Vagina (tissue), 2 donors: ENCODE measurements at places on chromosomes 2 and 18. TPM values are rescaled to one million over a fixed set of nuclear protein-coding genes. Genes with fewer than 3 reads are reported as not detected.

DNA sequence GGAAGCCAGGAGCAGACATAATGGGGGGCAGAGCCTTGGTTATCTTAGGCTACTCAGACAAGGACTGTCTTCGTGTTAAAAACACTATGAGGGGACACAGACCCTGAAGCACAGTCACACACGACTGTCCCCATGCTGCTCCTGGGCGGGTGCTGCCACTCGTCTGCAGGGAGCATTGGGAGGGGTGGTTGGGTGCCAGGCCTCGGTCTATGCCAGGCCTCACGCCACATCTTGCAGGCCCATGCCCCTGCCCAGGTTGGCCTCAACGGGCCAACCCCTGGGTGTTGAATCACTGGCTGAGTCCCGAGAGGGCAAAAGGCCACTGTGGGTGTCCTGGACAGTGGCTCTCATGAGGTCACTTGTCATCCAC, 97.9 kb downstream of the USP40 start:
- no peak overlapping the region for H3K4me3 ChIP-seq
- no peaks in the 10 kb centered on the region for H3K27me3 ChIP-seq
- peaks cover 6% of the 10 kb centered on the region for H3K4me1 ChIP-seq
- H3K36me3 ChIP-seq: no peaks in the 10 kb centered on the region
- peak overlapping the region; percentile 64 for H3K27ac ChIP-seq

- no peak for DNase-seq
- H3K4me3 ChIP-seq: no peak overlapping the region
- no peaks in the 10 kb centered on the region for H3K27me3 ChIP-seq
- no peaks in the 10 kb centered on the region for H3K4me1 ChIP-seq
- no peak overlapping the region for H3K27ac ChIP-seq
These were observed 154.0 kb upstream of the MAP3K20 start for GRCh38 chr2:172921532-172922236.

- H3K4me3 ChIP-seq: no peak overlapping the region
- H3K27me3 ChIP-seq: no peaks in the 10 kb centered on the region
- H3K27ac ChIP-seq: no peak overlapping the region
- no peaks in the 10 kb centered on the region for H3K36me3 ChIP-seq
- no peaks in the 10 kb centered on the region for H3K4me1 ChIP-seq
- DNase-seq: no peak
These were observed 355.4 kb upstream of the GULP1 start for GRCh38 chr2:187936228-187936627.

DNA sequence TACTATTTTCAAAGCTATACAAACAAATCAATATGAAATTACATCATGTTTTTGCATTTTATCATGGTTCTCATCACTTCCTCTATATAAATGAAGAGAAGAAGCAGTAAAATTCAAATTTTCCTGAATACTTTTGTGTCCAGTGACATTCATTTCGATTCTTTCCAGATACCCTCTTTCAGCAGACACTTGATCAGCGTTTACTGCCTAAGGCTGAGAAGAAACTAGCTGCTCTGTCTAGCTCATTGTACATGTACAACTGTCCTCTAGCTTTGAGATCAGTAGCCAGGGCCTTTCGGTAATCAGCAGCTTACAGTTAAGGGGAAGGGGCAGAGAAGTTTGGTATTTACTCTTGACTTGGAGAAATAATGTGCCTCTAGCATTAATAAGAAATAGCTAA, 4.8 kb downstream of the VRK2 start:
- H3K4me3 ChIP-seq: no peak overlapping the region
- H3K36me3 ChIP-seq: peaks cover 3% of the 10 kb centered on the region
- H3K27me3 ChIP-seq: no peaks in the 10 kb centered on the region
- H3K4me1 ChIP-seq: peaks cover 14% of the 10 kb centered on the region
- DNase-seq: no peak

The TGFA gene
- total RNA-seq: 27.7 TPM

DNA sequence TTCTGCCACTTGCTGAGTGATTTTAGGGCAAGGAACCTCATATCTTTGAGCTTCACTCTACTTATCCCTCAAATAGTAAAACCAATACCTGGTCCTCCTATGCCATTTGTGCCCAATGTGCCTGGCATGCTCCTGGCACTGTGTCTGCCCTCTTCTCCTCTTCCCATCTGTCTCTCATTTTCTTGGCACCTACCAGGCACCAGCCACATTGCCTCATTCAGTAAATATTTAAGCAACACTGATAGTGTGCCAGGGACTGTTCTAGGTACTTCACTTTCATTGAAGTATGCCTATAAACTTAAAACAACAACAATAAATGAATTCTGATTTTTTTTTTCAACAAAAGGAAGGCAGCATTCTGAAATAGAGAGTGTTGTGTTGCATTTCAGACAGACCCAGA, 15.1 kb upstream of the BOD1L2 start:
- DNase-seq: no peak
- H3K36me3 ChIP-seq: no peaks in the 10 kb centered on the region
- H3K4me3 ChIP-seq: no peak overlapping the region
- H3K4me1 ChIP-seq: no peaks in the 10 kb centered on the region

- no peak overlapping the region for H3K4me3 ChIP-seq
- peak overlapping the region; percentile 66 for H3K27ac ChIP-seq
- H3K36me3 ChIP-seq: no peaks in the 10 kb centered on the region
These were observed 155.5 kb downstream of the LDLRAD4 start for GRCh38 chr18:13374096-13374467.

GRCh38 chr18:49855711-49856415, 42.5 kb upstream of the ACAA2 start:
- DNase-seq: no peak
- peaks cover 12% of the 10 kb centered on the region for H3K4me1 ChIP-seq
- no peaks in the 10 kb centered on the region for H3K36me3 ChIP-seq
- H3K27ac ChIP-seq: no peak overlapping the region

DNA sequence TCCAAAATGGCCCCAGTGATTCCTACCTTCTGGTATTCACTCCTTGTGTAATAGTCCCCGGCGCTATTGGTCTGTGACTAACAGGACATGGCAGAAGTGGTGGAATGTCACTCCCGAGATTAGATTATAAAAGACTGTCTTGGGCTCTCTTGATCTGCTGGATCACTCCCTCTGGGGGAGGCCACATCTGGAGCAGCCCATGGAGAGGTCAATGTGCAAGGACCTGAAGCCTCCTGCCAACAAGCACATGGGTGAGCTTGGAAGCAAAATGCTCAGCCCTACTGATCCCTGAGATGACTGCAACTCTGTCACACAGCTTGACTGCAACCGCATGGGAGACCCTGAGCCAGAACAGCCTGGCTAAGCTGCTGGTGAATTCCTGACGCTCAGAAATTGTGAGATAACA, 94.3 kb upstream of the GLI2 start:
- no peaks in the 10 kb centered on the region for H3K4me1 ChIP-seq
- no peak overlapping the region for H3K4me3 ChIP-seq
- DNase-seq: no peak
- no peaks in the 10 kb centered on the region for H3K36me3 ChIP-seq

The APOB gene
- total RNA-seq: not detected

DNA sequence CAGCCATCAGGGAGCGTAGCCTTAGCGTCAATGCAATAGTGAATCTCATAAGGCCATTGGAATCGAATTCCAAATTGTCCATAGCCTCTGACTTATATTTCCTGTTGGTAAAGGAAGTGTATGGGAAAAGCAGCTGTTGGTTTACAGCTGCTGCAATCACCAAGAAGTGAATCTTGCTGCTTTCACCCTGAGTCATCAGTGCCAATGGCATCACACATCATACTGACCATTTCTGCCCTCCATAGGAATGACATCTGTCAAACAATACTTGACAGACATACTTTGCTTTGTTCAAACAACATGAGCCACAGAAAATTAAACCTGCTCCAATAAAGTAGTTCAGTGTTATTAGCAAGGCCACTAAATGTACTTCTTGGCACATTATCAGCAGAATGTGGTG, 111.2 kb upstream of the KLHL29 start:
- H3K36me3 ChIP-seq: no peaks in the 10 kb centered on the region
- H3K4me3 ChIP-seq: no peak overlapping the region
- H3K27me3 ChIP-seq: no peaks in the 10 kb centered on the region
- no peak for DNase-seq
- no peaks in the 10 kb centered on the region for H3K4me1 ChIP-seq

GRCh38 chr2:5908071-5908470, 215.9 kb downstream of the SOX11 start:
- H3K4me3 ChIP-seq: no peak overlapping the region
- H3K27me3 ChIP-seq: no peaks in the 10 kb centered on the region
- H3K36me3 ChIP-seq: no peaks in the 10 kb centered on the region
- no peak overlapping the region for H3K27ac ChIP-seq

- H3K27ac ChIP-seq: no peak overlapping the region
- H3K36me3 ChIP-seq: no peaks in the 10 kb centered on the region
- H3K4me3 ChIP-seq: no peak overlapping the region
- peak; percentile 58 for DNase-seq
These were observed 469.6 kb upstream of the MYT1L start for GRCh38 chr2:2800697-2801096.

The KIF1A gene
- total RNA-seq: 6.1 TPM

DNA sequence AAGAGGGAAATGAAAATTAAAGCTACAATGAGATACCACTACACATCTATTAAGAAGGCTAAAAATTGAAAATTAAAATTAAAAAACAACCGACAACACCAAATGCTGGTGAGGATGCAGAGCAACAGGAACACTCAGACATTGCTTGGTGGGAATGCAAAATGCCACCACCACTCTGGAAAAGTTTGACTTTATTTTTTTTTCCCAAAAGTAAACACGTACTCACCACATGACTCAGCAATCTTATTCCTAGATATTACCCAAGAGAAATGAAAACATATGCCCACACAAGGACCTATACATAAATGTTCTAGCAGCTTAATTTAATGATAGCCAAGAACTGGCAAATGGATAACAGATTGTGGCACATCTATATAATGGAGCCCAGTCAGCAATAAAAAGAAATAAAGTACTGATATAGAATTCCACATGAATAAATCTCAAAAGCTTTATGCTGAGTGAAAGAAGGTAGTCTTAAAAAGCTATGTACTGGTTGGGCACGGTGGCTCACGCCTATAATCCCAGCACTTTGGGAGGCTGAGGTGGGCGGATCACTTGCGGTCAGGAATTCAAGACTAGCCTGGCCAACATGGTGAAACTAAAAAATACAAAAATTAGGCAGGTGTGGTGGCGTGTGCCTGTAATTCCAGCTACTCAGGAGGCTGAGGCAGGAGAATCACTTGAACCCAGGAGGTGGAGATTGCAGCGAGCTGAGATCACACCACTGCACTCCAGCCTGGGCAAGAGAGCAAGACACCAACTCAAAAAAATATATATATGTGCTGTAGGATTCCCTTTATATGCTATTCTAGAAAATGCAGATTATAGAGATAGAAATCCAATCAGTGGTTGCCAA, 4.2 kb upstream of the PROC start:
- DNase-seq: no peak
- peaks cover 47% of the 10 kb centered on the region for H3K4me1 ChIP-seq
- no peaks in the 10 kb centered on the region for H3K36me3 ChIP-seq
- no peaks in the 10 kb centered on the region for H3K27me3 ChIP-seq
- no peak overlapping the region for H3K27ac ChIP-seq

DNA sequence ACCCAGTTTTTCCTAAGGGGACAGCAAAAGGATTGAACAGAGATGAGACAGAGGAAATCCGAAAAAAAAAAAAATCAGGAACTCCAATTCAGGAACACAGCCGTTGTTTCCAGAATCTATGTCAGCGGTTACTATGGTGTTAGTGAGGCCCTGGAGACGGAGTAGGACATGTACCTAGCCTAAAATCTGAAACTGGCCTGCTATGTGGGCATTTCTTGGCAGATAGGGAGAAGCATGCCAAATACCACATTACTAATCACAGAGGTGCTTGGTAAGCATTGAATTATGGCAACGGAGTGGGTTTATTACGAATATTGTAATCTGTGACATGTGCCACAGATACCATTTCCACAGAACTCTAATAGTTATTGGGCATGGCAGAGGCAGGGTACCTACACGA, 530.6 kb downstream of the CCDC85A start:
- no peak overlapping the region for H3K27ac ChIP-seq
- no peak overlapping the region for H3K4me3 ChIP-seq
- no peaks in the 10 kb centered on the region for H3K27me3 ChIP-seq
- no peaks in the 10 kb centered on the region for H3K36me3 ChIP-seq
- DNase-seq: no peak

GRCh38 chr2:63665846-63666475, 77.2 kb downstream of the MDH1 start:
- no peaks in the 10 kb centered on the region for H3K36me3 ChIP-seq
- no peaks in the 10 kb centered on the region for H3K4me1 ChIP-seq
- no peaks in the 10 kb centered on the region for H3K27me3 ChIP-seq
- DNase-seq: no peak
- H3K27ac ChIP-seq: no peak overlapping the region

DNA sequence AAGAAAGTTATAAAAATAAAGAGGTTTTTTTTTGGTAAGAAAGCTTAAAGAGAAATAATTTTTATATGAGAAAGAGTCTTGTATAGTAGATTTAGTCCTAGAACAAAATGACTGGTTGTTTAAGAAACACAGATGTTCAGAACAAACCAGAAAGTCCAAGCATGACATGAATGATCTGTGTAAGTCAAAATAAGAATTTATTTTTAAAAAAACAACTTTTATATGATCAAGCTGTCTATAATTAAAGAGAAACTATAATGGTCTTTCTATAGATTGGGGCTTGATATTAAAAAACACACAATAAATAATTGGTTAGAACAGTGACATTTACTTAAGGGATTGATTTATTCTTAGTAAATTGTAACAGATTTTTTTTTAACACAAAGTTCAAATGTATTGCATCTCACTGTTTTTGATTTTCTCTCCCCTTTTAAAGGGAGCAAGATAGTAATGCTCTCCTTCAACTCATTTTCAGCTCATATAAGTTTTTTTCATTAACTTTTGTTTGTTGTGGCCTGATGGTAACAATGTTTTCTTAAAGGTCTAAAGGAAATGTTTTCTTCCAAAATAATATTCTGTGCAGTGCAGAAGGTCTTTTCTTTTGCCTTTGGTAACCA, 1256.8 kb downstream of the LRP1B start:
- no peaks in the 10 kb centered on the region for H3K36me3 ChIP-seq
- no peaks in the 10 kb centered on the region for H3K4me1 ChIP-seq
- DNase-seq: no peak
- H3K27ac ChIP-seq: no peak overlapping the region
- H3K27me3 ChIP-seq: no peaks in the 10 kb centered on the region
- no peak overlapping the region for H3K4me3 ChIP-seq

GRCh38 chr2:189234991-189235390, 55.4 kb upstream of the COL5A2 start:
- no peaks in the 10 kb centered on the region for H3K27me3 ChIP-seq
- no peak for DNase-seq
- H3K4me3 ChIP-seq: no peak overlapping the region
- H3K36me3 ChIP-seq: no peaks in the 10 kb centered on the region

DNA sequence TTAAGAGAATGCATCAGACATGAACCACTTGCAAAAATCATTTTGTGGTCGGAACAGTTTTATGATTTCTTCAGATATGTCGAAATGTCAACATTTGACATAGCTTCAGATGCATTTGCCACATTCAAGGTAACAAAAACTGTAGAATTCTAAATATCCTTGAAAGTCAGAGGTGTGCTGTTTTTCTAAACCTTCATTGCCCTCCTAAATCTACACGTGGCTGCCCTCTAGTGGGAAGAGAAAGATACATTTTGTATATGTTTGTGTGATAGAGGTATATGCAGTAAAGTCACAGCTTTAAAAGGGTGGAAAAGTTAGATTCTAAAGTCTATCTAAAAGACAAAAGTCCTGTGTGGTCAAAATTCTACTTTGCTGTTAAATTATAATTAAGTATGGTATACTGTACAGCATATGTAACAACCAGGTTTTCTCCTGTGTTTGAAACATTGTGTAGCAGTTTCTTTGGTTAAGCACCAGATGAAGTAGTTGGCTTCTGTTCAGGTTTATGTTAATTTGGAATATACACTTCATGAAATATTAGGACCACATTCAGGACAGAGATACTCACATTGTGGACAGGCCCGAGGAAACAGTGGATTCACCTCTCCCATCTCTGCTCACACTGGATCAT, 65.9 kb upstream of the ITM2C start:
- H3K4me3 ChIP-seq: no peak overlapping the region
- no peak for DNase-seq
- peaks cover 45% of the 10 kb centered on the region for H3K4me1 ChIP-seq
- H3K36me3 ChIP-seq: no peaks in the 10 kb centered on the region
